ENCODE measurements at places on chromosomes 2 and 18.

GRCh38 chr18:31646332-31647126 is 37.9 kb downstream of the B4GALT6 start:
- no peak for DNase-seq

GRCh38 chr2:54952978-54953456 is 97.2 kb downstream of the RTN4 start:
- DNase-seq: no peak

- DNase-seq: no peak
These were observed 175.0 kb downstream of the SETBP1 start for GRCh38 chr18:44855681-44856080.

- no peak for DNase-seq
These were observed 24.6 kb downstream of the PTRHD1 start for GRCh38 chr2:24768601-24769000.

DNA sequence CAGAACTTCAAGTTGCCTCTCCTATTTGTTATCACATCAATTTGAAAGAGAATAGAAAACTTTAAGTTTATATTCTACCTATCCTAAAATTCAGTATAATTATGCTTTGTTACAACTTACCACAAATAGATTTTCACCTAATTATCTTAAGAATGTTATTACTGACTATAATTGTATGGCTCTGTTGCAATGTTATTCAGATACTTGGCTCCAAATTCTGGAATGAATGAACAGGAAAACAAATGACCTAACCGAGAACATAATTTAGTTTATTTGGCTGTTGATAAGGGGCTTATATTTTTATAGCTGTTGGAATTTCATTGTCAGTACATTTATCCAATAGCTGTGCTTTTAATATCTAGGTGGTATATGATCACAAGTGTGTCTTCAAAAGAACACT is 173.2 kb upstream of the GULP1 start:
- no peak for DNase-seq

DNA sequence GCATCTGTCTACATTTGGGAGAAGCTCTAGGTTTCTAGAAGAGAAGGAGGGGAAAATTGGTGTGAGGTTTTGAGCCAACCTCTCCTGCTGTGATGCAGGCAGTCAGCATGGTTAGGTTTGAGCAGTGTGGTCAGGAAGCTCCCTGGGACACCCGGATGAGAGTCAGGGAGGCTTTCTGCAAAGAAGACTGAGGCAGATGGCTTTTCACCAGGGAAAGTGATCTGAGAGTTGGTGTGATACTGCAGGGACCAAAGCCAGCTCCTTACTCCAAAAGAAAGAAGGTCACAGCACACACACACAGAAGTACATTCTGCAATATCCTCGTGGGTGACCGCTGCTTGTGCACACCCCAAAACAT is 75.8 kb upstream of the BCL11A start:
- no peak for DNase-seq
